ACHN (cell line): ENCODE measurements at places on chromosomes 1 and 21.

DNA sequence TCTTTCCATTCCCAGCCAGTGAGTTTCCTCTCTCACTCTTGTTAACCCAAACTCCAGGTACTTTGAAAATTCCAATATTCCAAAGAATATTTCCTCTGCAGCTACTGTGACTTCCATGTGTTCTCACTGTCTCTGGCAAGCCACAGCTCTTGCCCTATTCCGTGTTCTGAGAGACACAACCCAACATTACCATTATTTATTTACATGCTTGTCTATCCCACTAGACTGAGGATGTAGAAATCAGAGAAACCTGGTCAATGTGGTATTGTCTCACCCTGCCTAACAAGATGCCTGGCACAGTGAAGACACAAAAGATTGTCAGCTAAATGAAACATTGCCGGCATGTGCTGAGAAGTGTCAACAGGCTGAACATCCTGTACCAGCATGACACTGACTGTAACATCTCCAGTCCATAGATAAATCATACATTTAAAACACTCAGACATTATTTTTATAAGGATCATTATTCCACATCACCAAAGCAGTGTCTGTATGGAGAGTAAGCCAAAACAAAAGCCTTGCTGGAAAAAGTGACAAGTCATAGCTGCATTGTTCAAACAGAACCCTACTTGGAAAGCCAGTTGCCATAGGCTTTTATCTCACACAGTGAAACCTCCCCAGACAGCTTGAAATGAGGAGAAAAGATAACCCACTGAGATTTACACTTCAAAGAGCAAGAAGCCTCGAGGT, 72.3 kb downstream of the SIPA1L2 start:
- no peak for DNase-seq

DNA sequence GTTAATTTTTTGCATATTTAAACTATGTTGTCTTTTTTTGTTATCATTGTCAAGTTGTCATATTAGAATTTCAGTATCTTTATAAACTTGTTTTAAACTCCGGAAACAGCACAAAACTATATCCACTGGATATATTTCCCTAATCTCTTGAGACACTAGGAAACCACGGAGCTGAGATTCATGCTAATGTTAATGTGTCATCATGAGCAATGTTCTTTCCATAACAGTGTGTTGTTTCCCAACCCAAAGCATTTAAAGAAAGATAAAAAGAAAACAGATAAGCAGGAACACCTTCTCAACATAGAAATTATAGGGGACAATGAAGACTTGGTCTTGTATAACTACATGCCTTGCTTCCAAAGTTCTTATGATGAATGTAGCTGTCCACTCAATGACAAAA, 626.2 kb upstream of the TMPRSS15 start:
- no peak for DNase-seq

DNA sequence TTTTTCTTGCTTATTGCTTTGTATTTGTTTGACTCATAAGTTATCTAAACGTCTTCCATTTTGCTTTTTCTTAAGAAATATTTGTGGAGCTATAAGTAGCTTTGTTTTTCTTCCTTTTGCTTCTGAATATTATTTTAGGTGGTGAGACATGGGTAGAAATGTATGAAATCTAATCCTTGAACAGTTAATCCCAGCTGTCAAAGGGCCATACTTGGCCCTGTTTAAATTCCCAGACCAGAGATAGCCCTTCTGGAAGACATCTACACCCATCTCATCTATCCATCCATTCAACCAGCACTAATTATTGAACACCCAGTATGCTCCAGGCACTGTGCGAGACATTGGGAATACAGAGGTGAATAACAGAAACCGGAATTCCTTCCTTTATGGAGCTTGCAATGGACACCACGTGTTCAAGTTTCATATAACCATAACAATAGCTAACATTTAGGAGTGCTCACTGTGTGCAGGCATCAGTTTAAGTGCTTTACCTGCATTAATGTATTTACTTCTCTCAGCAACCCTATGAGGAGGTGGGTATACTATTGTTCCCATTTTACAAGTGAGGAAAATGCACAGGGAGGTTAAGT, 8.7 kb downstream of the TACSTD2 start:
- DNase-seq: no peak

- peak; percentile 65 for DNase-seq
These were observed 699 bp upstream of the NES start for GRCh38 chr1:156677616-156678596.

DNA sequence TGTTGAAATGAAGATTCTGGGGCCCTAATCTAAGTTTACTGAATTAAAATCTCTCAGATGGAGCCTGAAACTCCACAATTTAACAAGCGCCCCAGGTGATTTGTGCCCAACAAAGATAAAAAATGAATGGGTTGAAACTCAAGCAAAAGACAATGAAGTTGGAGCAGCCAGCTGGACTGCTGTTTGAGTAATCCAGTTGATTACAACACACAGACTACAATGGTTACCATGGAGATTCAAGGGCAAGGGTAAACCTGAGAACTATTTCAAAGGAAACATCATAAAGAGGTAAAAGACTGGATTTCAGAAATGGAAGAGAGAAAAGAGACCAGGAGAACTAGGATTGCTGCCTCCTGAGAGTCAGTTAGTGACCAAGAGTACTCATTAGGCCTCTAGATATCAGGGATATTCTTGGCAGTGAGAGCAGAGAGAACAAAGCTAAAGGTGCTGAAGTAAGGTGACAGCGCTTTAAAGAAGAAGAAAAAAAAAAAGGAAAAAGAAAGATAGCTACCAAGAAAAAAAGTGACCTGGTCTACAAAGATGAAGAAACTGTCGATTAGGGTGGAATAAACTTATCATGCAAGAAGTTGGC, 44.5 kb downstream of the LRRC53 start:
- no peak for DNase-seq

DNA sequence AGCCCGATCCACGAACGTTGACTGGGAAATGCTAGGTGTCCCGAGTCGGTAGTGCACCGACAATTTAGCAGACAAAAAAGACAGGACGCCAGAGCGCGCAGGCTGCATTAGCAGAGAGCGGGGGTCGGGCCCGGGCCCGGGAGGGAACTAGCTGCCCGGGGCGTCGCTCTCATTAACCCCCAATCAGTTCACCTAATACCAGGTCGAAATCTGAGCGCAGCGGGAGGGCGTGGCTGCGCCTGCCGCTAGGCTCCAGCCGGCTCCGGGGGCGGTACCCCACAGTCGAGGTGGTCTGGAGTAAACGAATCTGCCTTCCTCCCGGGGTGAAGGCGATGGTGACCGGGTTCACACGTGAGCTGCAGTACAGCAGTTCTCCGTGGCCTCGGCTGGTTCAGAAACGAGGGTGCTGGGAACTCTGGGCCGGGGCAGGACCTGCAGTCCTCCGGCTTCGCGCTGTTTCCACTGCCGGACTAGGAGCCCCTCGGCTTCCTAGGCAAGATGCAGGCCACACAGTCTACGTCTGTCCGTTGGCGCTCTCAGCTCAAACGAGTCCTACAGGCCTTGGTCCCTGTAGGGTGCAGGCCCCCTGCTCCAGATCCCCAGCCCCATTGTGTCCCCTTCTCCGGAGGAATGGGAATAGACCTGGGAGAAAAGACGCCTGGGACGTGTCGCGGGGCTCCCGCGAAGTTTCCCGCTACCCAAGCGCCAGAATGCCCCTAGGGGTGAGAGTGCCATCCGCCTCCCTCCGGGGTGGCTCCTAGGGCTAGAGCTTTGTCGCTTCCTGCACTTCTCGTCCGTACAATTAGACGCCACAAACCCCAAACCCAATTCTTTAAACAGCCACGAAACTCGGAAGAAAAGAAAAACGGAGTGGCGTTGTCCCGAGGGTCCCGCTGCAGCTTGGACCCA, 2.0 kb downstream of the GFI1 start:
- DNase-seq: no peak
